ENCODE measurements at places on chromosomes 7 and 10. TPM values are rescaled to one million over a fixed set of nuclear protein-coding genes. Genes with fewer than 3 reads are reported as not detected.

- no peak for DNase-seq
Measured at GRCh38 chr7:46569133-46569465, 648.0 kb upstream of the IGFBP3 start.

- DNase-seq = no peak
Measured at GRCh38 chr7:9082203-9082602, 648.8 kb downstream of the NXPH1 start.

VGF gene
- 0.09 TPM for polyA plus RNA-seq

DNA sequence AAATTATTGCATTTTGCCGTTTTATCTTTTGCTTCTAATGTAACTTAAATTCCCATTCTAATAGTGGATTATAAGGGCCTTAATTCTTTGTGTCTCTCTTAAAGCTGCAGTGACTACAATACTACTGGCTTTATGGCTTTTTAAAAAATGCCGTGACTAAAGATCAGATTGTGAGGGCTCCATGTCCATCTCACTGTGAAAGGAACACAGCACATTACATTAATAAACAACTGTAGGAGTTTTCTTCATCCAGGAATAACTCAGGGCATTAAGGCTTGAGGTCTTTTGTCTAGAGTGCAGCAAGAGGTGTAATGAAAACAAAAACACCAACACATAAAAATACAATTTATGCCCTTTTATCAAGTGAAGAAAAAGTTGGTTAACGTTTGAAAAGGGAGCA, 205.3 kb downstream of the SKAP2 start:
- no peak for DNase-seq

- no peak for DNase-seq
Measured at GRCh38 chr7:88760136-88760515, 626 bp downstream of the ZNF804B start.

CNPY1 gene
- polyA plus RNA-seq = not detected

GRCh38 chr7:159064816-159065510, 79.7 kb downstream of the VIPR2 start:
- no peak for DNase-seq

GRCh38 chr10:73941300-73941699, 30.4 kb downstream of the PLAU start:
- DNase-seq = no peak

NPY4R2 gene
- polyA plus RNA-seq = not detected

DNA sequence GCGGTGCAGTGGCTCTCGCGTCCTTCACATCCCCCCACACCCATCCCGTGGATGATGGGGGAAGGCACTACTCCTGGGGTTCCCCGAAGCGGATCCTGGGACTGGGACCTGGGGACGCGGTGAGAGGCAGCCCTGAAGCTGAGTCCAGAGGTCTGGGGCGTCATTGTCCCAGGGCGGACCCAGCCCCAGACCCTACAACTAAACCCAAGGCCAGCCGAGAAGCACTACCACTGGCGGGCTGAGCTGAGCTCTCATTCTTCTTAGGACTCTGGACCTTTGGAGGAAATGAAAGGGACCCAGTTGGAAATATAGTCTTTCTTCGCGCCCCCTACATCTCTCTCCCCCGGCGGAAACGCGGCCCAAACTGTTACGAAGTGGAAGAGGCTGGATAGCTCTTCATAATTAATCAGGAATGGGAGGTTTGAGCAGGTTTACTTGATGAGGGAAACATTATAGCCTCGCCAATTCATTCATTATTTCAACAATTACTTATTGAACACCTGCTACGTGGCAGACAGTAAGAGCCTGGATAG, 389 bp upstream of the FBXL15 start:
- DNase-seq = no peak

GRCh38 chr7:142811154-142811737, 40.5 kb downstream of the PRSS2 start:
- no peak for DNase-seq

- DNase-seq = no peak
Measured at GRCh38 chr10:70343312-70343711, 39.1 kb downstream of the LRRC20 start.

DNA sequence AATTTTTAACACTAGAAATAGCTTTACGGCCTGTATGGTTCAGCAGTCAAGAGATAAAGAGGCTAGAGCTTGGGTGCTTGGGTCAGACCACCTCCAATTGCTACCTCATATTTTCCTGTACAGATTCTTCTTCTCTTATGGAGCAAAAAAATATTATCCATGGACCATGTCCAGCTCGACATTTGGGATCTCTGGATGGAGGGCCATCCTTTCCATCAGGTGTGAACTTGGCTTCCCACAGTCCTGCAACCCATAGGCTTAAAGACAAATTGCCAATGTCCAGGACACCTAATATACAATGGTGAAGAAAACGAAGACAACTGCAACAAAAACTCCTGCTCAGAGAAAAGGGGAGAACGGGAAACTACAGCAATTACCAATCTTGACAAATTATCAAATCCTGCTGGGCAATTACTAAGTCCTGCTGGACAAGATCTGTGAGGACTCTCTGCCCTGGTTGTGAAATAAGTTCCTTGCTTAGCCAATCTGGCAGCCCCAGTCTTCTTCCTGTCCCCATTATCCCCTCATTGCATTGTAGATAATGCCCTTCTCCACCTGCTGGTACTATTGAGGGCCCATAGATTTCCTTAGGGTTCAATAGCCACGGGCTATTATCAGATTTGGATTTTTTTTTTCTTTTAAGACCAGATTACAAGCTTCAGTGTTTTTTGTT, 42.0 kb upstream of the BRAF start:
- no peak for DNase-seq

GRCh38 chr7:20441346-20441745, 110.6 kb downstream of the ITGB8 start:
- no peak for DNase-seq

DNA sequence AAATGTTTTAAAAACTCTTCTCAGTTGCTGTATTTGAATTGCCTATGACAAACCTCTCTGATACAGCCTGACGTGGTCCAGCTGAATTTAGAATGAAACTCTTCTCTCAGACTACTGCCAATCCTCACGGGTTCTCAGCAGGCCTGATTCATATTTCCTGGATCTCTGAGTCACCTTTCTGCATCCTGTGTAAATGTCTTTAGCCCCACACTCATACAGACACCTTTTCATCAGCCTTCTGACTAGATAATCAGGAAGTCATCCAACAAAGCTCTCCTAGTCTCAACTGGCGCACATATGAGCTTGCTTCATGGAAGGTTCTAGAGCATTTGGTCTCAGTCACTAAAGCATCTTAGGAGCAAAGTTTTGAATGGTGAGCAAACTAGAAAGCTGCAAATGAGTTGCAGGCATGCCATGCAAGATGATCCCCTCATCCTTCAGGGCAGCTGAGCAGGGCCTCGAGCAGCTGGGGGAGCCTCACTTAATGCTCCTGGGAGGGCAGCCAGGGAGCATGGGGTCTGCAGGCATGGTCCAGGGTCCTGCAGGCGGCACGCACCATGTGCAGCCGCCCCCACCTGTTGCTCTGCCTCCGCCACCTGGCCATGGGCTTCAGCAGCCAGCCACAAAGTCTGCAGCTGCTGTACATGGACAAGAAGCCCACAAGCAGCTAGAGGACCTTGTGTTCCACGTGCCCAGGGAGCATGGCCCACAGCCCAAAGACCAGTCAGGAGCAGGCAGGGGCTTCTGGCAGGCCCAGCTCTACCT, 182.8 kb downstream of the ARHGAP12 start:
- no peak for DNase-seq

DNA sequence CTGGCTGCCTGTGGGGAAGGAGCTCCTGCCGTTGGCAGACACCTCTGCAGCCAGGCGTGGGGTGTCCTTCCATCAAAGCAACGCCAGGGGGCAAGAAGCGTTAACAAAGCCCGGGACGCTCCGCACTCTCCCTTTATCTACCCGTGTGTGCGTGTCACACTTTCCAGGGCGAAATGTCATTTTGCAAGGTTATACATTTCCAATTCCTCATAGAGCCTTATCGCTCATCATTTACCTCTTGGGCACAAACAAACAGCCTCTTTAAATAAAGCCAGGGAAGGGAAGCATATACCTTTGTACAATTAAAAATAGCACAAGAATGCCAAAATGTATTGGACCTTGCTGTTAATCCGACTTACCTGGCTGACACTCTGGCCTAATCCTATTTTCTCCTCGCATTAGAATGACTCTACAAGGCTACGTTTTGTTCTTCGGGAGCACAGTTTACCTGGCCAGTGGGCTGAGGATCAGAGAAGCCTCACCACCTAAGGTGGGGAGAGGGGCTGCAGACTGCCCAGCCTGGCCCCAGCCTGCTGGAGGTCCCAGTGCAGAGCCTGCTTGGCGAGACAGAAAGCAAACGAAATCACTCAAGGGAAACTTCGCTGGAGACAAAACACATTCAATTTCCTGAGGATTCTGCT, 77.6 kb upstream of the EN2 start:
- DNase-seq = no peak

CPEB3 gene
- 0.23 TPM for polyA plus RNA-seq

GRCh38 chr10:12445701-12446334, 96.5 kb downstream of the CAMK1D start:
- no peak for DNase-seq

ZNF804B gene
- polyA plus RNA-seq = not detected

GRCh38 chr7:143384661-143385631, 3.8 kb downstream of the ZYX start:
- no peak for DNase-seq

GRCh38 chr10:102555781-102556328, 52.1 kb downstream of the SUFU start:
- no peak for DNase-seq

DNA sequence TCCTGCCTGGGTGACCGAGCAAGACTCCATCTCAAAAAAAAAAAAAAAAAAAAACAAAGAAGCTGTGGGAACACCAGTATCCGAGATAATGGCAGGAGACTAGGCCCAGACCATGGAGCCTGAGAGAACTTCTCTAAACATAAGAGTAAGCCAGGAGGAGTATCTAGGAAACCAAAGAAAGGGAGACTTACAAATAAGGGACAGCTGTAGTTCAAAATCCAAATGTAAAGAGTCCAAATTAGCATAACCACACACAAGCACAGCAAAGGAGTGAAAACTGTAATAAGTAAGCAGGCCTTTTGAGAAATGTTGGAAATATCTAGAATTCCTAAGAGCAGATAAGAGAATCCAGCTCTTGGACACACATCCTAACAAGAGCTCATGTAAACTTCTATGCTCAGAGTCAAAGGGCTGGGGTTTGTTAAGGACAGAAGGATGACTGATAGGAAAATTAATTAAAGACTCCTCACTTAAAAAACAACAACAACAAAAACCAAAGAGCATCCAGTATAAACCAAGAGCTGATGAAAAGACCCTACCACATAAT, 15.8 kb downstream of the ZNF25 start:
- DNase-seq = no peak

DNA sequence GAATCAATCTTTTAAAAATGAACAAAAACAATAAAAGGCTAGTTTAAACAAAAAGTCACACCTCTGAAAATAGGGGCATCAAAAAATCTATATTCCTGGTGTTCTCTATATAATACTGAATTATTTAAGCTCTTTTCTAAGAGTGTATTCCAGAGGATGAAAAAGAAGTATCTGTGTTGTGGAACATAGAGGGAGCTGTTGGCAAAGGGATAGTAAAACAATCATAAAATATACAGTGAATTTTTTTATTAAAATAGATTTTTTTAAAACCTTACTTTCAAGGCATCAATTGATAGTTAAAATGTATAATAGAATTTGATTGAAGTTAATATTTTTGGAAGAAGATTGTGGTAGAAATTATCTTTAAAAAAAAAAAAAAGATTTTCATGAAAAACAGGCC, 1409.1 kb upstream of the CELF2 start:
- DNase-seq = no peak

PRF1 gene
- polyA plus RNA-seq = 0.65 TPM

DNA sequence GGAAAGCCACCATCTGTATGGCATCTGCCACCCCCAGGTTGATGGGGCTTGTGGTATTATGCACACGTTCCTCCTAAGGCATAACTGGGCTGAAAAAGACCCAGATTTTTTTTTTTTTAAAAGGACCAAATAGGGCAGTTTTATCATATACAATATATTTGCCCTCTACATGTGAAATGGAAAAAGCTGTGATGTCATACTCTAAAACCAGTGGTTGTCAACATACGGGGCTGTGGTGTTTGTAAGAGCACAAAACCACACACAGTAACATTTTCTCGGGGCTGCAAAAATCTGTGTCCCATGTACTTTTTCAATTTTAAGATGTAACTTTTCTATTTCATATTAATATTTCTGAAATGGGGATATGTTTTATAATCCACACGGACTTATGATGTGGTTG, 34.9 kb downstream of the FAM171A1 start:
- no peak for DNase-seq

DNA sequence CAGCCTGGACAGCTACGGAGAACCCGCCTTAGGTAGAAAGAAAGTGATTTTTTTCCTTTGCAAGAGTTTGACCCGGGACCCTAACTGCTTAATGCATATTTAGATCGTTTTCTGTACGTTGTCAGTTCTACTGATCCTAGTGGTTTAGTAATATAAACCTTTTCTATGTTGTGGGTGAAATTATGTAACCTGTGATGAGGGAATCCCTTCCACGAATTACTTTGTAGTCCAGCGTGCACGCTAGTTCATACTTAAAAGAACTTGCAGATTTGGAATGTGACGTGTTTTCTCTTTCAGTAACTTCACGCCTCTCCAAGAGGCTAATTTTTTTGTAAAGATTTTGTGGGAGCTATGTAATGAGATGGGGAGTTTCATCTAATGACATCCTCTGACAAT, 705 bp downstream of the SLF2 start:
- DNase-seq = no peak

SEMA3D gene
- 0.16 TPM for polyA plus RNA-seq

GRCh38 chr7:44819292-44819691, 22.8 kb downstream of the PPIA start:
- DNase-seq = no peak

DNA sequence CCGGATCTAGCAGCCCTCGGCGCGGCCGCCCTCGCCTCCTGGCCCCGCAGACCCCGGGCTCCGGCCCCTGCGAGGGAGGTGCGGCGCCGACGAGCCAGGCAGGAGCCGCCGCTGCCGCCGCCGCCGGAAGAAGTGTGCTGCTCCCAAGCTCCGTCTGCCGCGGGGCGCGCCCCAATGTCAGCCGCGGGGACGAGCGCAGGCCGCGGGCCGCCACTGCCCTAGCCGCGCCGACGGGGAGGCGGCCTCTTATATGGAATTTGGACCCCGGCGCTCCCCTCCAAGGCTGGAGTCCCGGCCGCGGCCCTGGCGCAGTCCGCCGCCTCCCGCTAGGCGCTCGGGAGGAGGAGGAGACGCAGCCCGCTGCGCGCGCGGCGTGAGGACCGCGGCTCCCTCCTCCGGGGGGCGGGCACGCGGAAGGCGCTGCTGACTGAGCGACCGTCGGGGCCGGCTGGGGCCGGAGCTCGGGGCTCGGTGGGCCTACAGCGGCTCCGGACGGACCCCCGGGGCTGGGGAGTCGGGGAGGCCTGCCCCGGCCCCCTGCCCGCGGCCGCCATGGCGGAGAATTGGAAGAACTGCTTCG, at the start of gene TRIM8:
Gene TRIM8 (plus strand): TSS at position 414 of the 580 bp plus-strand sequence. CDS start 139 bp downstream, at position 553.
- no peak for DNase-seq
